ENCODE measurements at places on chromosomes 16 and 17.
A peak's percentile ranks its signal among the peaks of the same experiment; 100 is the strongest.

DNA sequence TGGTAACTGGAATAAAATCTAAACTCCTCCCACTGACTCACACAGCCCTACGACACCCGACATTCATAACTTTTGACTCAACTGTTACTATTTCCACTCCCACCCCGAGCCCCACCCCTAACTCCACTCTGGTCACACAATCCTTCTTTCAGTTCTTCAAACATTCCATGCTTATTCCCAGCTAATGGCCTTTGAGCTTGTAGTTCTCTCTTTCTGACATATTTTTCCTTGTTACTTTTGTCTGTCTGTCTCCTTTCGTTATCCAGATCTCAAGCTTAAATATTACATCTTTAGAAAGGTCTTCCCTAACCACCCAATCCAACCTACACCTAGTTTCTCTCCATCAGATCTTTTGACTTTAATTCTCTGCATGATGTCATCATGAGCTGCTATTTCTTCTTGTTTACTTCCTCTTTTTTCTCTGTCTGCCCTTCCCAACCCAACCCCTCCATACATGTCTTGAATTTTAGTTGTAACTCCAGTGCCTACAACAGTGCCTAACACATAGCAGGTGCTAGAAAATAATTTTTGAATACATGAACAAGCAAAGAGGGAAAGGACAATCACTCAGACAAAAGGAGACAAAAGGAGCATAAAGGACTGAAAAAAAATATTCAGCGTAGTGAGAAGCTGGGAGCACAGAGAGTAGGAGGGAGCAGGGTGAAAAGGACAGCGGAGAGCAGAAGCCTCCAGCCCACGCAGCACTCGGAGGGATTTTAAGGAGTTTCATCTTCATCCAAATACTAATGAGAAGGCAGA lies 65.2 kb upstream of the SMIM36 start:
- peak; percentile 71 for DNase-seq

DNA sequence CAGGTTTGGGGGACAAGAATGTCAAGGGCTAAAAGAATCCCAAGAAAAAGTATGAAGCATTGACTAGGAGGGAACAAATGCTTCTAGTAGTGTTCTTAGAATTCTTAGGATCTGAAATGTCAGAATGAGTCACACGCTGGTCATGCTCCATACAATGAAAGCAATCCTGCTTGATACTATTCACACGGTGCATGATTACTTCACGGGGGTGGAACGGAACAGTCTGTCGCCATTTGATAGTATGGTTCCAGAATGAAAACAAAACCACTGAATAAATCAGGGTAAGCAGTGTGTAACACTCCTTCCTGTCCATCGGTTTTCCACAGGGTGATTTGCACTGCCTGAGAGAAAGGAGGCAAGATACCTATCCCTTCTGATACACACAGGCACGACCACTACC lies 22.9 kb upstream of the YWHAE start:
- peak; percentile 96 for DNase-seq

DNA sequence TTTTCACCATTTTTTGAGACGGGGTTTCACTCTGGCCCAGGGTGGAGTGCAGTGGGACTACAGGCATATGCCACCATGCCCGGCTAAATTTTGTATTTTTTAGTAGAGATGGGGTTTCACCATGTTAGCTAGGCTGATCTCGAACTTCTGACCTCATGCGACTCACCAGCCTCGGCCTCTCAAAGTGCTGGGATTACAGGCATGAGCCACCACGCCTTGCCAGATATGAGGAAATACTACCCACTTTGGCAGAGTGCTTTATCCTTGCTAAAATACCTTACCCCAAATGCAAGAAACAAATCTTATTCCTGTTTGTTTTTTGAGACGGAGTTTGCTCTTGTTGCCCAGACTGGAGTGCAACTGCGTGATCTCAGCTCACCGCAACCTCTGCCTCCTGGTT lies 62.9 kb upstream of the MGAT5B start:
- peak; percentile 20 for DNase-seq

GRCh38 chr16:11253009-11253994 lies 2.7 kb downstream of the SOCS1 start:
- peak; percentile 60 for DNase-seq

GRCh38 chr17:6853764-6854442 lies 22.4 kb upstream of the TEKT1 start:
- no peak for DNase-seq

- no peak for DNase-seq
Measured at GRCh38 chr16:28858421-28858820, 5.2 kb upstream of the SH2B1 start.

GRCh38 chr17:74316220-74316619 lies 9.8 kb upstream of the KIF19 start:
- DNase-seq, result no peak
